ENCODE measurements at places on chromosomes 4 and X.

- no peak for DNase-seq
Measured at GRCh38 chr4:123593655-123594054, 197.1 kb downstream of the SPRY1 start.

GRCh38 chrX:97471071-97471470 is 587.4 kb downstream of the RPA4 start:
- no peak for DNase-seq

DNA sequence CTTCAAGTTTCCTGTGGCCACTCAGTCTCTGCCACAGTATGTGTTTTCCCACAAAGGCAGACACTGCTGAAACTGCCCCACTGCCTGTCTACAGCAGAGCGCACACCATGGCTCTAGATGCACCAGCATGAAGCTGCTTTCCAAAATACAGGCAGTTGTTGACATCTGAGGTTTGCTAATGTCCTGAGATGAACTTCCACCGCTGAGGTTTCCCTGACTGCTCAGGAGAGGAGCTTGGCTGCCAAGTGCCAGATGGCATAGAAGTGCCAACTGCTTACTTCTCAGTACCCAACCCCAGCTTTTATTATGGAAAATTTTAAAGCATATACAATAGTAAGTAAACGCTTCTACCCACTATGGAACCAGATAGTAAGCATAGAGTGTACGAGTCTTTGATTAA is 61.0 kb upstream of the EXOC1L start:
- DNase-seq, result no peak

GRCh38 chr4:88809101-88809500 is 111.5 kb upstream of the NAP1L5 start:
- DNase-seq, result no peak

DNA sequence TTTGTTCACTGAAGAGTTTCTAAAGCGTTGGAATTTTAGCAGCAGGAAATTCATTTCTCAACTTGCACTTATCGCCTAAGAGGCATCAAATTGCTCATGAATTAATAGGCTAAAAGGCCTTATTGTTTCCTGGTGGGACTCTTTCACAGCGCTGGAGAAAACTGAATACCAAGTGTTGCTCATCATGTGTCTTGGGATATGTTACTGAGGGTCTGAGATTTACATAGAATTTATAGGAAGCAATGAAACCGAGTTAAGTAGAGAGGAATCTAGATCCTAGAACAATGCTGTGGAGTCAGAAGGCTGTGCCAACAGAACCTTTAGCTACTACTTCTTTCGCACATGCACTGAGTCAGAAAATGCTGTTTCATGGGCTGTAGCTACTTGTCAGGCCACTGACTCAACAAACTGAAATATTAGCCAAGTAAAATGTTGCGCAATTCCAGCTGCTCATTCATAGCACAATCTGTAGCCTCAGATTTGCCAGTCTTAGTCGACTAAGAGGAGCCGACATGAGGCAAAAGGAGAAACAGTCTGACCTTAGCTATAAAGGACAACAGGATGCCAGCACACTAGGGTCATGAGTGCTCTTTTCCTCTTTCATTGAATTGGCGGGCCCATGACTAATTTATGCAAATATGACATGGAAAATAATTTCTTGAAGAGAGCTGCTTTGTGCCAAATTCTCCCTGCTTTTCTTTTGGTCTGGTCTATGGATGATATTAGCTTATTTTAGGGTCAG is 35.9 kb upstream of the CXCL8 start:
- DNase-seq, result no peak

DNA sequence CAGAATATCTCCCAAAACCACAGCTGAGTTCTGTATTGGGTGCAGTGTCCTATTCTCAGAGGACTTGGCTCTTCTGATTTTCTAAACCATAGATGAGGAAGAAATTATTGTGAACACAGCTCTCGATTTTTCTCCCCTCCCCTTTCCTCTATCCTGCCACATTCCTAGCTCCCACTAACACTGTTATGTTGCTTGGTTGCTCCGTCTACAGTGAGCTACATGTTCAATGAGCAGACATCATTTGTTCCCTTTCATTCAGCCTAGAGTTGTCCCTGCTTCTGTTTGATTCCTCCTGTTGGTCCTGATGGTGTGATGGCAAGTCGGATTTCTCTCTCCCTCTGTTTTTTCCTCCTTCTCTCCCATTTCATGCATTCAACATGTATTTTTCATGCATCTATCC is 65.9 kb downstream of the DIPK2B start:
- no peak for DNase-seq

DNA sequence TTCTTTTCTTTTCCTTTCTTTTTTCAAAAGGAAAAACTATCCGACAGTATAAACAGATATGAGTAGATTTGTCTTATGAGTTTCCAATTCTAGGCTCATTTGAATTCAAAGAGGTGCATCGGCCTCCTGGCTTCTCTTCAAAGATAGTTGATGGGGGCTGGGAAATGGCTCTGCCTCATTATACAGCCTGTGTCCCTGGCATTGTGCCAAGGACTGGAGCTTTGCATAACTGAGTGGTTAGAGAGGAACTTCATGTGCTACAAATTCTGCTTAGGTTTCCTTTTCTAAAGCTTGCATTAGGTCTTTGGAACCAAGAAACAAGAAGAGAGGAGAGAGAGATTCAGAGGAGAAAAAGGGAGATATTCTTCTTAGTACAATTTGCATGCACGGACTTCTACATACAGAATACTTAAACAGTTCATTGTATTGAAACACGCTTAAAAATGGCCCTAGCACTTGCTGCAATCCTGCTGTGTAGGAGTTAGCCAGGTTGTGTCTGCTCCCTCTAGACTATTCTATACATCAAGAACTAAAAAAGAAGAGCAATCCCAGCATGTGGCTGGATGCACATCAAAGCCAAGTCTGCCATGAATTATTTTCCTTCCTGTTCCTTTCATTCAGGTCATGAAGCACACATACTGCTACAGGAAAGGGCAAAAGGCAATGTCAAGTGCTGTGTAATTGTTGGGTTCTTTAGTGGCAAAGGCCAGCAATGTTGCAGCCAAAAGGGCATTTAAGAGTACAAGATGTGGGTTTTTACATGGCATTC is 70.9 kb downstream of the INTS12 start:
- no peak for DNase-seq

- peak; percentile 4 for DNase-seq
Measured at GRCh38 chr4:85826060-85826678, 351.2 kb downstream of the ARHGAP24 start.

DNA sequence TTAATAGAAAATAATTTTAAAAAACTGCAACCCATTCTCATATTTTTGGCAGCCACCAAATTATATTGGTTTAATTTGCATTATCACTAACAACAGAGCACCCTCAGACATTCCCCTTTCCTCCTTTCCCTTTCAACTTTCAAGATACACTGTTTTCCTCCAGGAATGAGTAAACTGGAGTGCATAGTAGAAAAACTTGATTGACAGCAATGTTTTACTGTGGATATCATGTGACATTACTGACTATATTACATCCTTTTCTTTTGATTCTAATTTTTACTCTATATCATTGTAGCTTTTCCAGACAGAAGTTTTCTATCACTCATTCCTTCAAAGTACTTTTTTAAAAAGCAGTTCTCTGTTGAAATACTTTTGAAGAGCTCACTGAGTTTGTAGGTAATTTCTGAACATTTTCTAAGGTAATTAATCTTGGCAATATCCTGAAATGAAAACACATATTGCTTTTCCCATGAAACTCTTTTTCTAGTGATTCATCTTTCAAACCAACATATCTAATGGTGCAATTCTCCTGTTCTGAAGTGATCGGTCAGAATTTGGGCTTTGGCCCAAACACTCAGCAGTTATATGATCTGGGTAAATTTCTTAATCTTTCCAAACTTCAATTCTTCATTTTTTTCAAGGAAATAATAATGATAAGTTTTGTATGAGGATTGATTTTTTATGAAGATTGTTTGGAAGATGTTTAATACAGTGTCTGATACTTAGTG is 920.4 kb upstream of the EPHA5 start:
- no peak for DNase-seq

DNA sequence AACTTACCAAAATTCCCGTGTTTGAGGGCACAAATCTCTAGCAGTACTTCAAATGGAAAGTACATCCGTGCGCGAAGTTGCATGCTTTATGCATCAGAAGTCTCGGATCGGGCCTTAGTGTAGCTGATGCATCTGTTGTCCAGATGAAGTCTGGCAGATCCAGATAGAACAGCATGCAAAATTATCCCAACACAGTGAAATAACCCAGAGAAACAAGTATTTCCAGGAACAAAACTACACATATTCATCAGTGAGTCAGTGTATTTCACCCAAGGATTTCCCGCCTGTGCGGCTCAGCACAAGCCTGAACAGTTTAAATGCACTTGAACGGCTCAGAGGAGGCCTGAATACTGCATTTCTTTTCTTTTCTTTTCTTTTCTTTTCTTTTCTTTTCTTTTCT is 27.4 kb upstream of the CLDN24 start:
- DNase-seq, result no peak

DNA sequence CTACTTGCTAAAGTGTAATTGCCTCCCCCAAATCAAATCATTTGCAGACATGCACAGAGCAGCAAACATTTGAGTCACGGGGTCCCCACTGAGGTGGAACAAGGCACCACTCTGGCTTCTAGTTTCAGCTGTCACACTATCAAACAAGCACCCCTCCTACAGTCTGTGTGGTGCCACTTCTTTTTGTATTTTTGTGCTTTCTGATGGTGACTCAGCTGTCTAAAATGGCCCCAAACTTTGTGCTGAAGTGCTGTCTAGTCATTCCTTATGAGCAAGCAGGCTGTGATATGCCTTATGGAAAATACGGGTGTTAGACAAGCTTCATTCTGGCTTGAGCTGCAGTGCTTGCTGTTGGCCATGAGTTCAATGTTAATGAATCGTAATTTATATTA is 15.4 kb downstream of the IGFBP7 start:
- DNase-seq, result no peak

DNA sequence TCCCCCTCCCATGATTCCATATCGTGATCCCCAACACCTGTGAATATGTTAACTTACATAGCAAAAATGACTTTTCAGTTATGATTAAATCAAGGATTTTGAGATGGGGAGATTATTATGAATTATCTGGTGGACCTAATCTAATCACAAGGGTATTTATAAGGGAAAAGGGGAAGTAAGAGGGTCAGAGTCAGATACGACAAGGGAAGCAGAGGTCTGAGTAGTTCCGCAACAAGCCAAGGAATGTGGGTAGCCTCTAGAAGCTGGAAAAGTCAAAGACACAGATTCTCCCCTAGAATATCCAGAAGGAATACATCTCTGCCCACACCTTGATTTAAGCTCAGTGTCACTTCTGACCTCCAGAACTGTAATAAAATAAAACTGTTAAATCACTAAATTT is 1.0 kb upstream of the IL13RA1 start:
- no peak for DNase-seq

GRCh38 chr4:25500626-25501316 is 123.7 kb downstream of the ANAPC4 start:
- DNase-seq, result no peak

DNA sequence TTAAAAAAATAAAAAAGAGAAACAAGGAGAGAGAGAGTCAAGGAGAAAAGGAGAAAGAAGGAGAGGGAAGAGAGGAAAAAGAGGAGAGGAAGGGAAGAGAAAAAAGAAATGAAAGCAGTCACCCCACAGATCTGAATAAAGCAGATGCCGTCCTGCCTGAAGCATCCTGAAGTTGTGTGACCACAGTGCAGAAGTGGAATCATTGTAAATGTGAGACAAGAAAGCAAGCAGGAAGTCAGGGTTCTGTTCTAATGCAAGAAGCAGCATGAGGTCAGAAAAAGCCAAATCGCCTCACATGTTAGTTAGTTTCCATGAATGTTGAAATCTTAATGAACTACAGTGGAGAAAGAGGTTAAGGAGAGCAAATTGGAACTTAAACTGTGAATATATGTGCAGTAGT is 692.5 kb downstream of the CENPC start:
- DNase-seq, result no peak

- DNase-seq, result no peak
Measured at GRCh38 chr4:33085709-33086108, 2365.5 kb downstream of the PCDH7 start.

DNA sequence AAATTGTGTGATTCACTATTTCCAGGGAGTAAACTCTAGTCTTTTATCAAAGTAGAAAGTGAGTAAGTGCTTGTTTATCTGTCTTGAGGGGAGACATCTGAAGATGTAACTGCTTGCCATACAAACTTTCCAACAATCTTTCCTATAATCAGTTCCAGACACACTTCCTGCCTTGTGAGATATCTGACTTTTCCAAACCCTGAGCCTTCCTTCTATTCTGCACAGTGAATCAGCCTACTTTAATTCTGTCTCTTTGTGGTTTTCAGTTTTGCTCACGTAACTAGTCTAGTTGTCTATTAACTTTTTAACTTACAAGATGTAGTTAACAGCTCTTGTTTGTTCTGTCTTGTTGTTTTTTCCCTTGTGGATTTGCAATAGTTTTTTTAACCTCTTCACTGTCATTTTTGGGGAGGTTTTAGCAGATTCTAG is 947.8 kb downstream of the C4orf33 start:
- no peak for DNase-seq

DNA sequence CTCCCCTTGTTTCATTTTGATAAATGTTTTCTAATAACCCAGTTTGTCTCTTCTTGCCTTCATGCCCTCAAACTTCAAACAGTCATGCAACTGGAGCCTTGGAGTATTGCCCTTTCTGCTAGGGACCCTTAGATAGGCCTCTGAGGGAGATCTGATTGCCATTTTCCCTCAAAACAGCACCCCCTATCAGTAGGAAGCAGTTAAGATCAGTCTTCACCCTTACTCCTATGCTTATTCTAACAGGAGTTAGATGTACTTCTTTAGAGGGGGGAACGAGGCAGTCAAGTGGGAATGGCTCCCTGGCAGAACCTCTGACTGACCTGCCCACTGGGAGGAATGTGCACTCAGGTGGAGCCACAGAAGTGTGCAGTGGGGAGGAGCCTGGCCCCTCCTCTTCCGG is 74.1 kb downstream of the FAM47A start:
- DNase-seq, result no peak

- DNase-seq, result no peak
Measured at GRCh38 chr4:106647451-106647850, 278.9 kb upstream of the GIMD1 start.

GRCh38 chr4:3225071-3225850 is 23.7 kb upstream of the MSANTD1 start:
- no peak for DNase-seq

- DNase-seq, result no peak
Measured at GRCh38 chr4:624705-625590, at the start of gene PDE6B. TSS of gene PDE6B (plus strand) at chr4:625573. CDS start at chr4:625627, 54 bp downstream.

DNA sequence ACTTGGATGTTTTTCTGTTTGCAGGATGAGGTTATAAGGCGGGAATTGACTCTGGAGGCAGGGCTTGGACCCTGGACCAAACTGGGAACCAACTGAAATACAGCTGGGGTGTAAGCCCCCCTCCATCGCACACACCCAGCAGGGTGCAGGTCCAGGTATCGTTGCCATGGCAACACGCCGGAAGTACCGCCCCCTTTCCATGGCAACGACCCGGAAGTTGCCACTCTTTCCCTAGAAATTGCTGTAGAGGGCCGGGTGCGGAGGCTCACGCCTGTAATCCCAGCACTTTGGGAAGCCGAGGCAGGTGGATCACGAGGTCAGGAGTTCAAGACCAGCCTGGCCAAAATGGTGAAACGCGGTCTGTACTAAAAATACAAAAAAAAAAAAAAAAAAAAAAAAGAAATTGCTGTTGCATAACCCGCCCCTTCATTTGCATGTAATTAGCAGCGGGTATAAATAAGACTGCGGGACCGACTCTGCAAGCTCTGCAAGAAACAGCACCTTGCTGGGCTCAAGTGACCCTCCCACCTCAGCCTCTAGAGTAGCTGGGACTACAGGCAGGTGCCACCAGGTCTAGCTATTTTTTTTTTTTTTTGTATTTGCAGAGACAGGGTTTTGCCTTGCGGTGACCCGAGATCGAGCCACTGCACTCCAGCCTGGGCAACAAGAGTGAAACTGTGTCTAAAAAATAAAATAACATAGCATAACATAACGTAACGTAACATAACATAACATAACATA is 139.6 kb downstream of the CRLF2 start:
- no peak for DNase-seq
